ENCODE measurements at places on chromosomes 2 and 18.

GRCh38 chr2:96815326-96816126 is 542 bp upstream of the CNNM3 start:
- peak overlapping the region; percentile 96 for H3K27ac ChIP-seq
- no peaks in the 10 kb centered on the region for H3K4me1 ChIP-seq
- H3K4me3 ChIP-seq = peak overlapping the region; percentile 72
- no peaks in the 10 kb centered on the region for H3K27me3 ChIP-seq
- no peaks in the 10 kb centered on the region for H3K36me3 ChIP-seq
- no peak for DNase-seq

- H3K4me3 ChIP-seq = no peak overlapping the region
- no peaks in the 10 kb centered on the region for H3K27me3 ChIP-seq
- H3K27ac ChIP-seq = no peak overlapping the region
- peaks cover 9% of the 10 kb centered on the region for H3K4me1 ChIP-seq
Measured at GRCh38 chr2:238099714-238100048, 459 bp upstream of the ESPNL start.

DNA sequence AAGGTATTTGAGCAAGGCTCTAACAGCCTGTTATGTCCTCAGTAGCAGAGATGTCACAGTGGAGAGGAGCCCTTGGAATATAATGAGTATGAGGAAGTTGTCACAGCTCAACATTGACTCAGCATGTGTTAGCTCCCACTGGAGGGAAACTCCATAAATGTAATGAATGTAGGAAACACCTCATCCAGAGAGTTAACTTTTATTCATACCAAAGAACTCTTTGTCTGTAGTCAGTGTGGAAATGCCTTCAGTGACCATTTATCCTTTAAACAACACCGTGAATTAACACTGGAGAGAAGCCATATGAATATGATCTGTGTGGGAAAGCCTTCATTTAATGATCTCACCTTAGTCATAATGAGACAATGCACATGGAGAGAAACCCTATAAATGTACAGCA is 59.7 kb downstream of the CYP1B1 start:
- no peak overlapping the region for H3K27ac ChIP-seq
- no peak for DNase-seq
- no peaks in the 10 kb centered on the region for H3K4me1 ChIP-seq
- no peak overlapping the region for H3K4me3 ChIP-seq

DNA sequence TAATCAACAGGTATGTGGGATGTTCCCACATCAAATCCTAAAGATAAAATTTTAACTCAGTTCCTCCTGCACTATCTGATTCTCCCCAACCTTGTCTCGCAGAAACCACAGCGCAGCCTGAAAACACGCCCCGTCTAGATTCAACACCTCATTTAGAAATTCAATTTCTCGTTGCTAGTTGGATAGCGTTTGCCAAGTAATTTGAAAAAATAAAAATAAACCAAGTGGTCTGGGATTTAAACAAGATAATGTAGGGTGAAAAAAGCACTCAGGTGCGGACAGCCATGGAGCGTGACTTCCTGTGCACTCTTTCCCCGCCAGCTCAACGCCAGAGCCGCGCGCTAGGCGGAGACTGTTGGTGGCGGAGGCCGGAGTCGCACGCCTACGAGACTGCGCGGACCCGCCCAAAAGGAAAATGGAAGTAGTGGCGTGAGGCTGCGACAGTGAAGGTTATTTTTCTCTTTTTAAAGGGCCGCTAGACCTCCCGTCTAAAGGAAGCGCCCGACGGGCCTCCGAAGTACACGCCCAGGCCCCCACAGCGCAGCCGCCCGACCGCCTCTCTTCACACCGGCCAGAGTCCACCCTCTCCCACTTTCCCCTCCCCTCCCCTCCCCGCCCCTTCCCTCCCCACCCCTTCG is 615 bp upstream of the CCNT2 start:
- H3K4me1 ChIP-seq = no peaks in the 10 kb centered on the region
- DNase-seq = peak; percentile 88
- no peaks in the 10 kb centered on the region for H3K27me3 ChIP-seq

GRCh38 chr2:157469726-157470125 is 25.8 kb upstream of the CYTIP start:
- H3K4me1 ChIP-seq = no peaks in the 10 kb centered on the region
- H3K4me3 ChIP-seq = no peak overlapping the region
- no peaks in the 10 kb centered on the region for H3K36me3 ChIP-seq
- H3K27me3 ChIP-seq = no peaks in the 10 kb centered on the region
- no peak overlapping the region for H3K27ac ChIP-seq

DNA sequence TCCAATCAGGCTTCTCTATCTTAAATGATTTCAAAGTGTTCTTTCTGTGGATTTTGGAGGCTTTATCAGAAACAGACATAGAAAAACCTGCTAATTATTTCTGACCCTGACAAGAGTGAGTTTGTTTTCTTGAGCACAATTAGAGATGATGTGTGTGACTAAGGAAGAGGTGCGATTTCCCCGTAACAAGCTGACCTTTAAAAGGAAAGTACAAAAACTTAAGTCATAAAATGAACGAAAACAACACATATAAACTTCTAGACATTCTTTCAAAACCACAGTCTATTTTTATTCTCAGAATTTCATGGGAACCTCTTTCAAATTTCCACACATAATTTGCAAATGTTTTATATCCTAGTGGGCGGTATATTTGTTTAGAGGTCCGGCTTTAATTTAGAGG is 604.8 kb downstream of the CPS1 start:
- no peaks in the 10 kb centered on the region for H3K4me1 ChIP-seq
- H3K27me3 ChIP-seq = no peaks in the 10 kb centered on the region
- H3K4me3 ChIP-seq = no peak overlapping the region

DNA sequence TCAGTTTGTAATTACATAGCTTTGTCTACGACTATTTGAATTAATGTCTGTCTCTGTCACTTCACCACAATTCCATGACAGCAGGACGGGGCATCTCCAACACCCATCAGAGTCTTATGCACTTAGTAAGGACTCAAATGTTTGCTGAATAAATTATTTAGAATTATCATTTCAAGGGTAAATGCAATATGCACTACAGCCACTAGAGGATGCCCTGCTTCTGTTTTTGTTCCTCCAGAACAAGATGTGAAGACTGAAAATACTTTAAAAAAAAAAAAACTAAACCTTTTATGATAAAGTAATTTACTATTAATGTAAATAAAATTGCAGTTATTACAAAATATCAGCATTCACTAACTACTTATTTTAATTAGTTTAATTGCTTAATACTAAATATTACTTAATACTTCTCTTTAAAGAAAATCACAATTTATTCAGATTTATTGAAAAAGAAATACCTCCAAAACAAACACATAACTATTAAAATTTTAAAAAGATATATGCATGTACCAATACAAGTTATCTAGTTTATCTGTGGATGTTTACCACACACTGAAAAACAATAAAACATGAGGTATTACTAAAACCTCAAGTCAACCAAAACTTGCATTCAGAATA is 3.2 kb downstream of the PIGN start:
- H3K27ac ChIP-seq = no peak overlapping the region
- H3K36me3 ChIP-seq = no peaks in the 10 kb centered on the region
- DNase-seq = no peak
- peaks cover 16% of the 10 kb centered on the region for H3K4me1 ChIP-seq
- no peak overlapping the region for H3K4me3 ChIP-seq
- no peaks in the 10 kb centered on the region for H3K27me3 ChIP-seq

- H3K4me1 ChIP-seq = no peaks in the 10 kb centered on the region
- no peak overlapping the region for H3K27ac ChIP-seq
- H3K4me3 ChIP-seq = no peak overlapping the region
- peaks cover 79% of the 10 kb centered on the region for H3K36me3 ChIP-seq
Measured at GRCh38 chr2:96271995-96272394, 6.0 kb downstream of the CIAO1 start.

GRCh38 chr2:241720099-241720498 is 14.3 kb upstream of the D2HGDH start:
- H3K36me3 ChIP-seq = peaks cover 30% of the 10 kb centered on the region
- H3K27me3 ChIP-seq = no peaks in the 10 kb centered on the region
- no peak overlapping the region for H3K4me3 ChIP-seq
- H3K4me1 ChIP-seq = no peaks in the 10 kb centered on the region
- DNase-seq = no peak
- H3K27ac ChIP-seq = no peak overlapping the region

DNA sequence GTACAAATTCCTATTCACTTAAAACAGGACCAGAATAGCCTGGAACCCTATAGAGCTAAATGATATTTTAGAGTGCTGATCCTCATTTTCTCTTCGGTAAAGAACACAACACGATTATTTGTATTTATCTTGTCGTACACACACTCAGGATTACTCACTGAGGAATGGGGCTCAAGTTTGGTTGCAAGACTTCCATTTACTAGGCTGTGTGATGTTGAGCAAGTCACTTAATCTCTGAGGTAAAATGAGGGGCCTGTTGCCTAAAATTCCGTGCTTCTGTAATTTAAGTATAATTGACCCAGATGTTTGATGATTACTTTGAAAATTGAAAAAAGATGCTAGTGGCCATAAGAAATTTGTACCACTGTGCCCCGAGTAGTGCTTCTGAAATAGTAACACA is 42.6 kb upstream of the MAP4K3 start:
- peaks cover 8% of the 10 kb centered on the region for H3K36me3 ChIP-seq
- H3K27ac ChIP-seq = no peak overlapping the region
- no peak for DNase-seq
- no peaks in the 10 kb centered on the region for H3K27me3 ChIP-seq
